Breast epithelium (tissue), 4 donors: ENCODE measurements at places on chromosomes 4 and X. TPM values are rescaled to one million over a fixed set of nuclear protein-coding genes. Genes with fewer than 3 reads are reported as not detected.

DNA sequence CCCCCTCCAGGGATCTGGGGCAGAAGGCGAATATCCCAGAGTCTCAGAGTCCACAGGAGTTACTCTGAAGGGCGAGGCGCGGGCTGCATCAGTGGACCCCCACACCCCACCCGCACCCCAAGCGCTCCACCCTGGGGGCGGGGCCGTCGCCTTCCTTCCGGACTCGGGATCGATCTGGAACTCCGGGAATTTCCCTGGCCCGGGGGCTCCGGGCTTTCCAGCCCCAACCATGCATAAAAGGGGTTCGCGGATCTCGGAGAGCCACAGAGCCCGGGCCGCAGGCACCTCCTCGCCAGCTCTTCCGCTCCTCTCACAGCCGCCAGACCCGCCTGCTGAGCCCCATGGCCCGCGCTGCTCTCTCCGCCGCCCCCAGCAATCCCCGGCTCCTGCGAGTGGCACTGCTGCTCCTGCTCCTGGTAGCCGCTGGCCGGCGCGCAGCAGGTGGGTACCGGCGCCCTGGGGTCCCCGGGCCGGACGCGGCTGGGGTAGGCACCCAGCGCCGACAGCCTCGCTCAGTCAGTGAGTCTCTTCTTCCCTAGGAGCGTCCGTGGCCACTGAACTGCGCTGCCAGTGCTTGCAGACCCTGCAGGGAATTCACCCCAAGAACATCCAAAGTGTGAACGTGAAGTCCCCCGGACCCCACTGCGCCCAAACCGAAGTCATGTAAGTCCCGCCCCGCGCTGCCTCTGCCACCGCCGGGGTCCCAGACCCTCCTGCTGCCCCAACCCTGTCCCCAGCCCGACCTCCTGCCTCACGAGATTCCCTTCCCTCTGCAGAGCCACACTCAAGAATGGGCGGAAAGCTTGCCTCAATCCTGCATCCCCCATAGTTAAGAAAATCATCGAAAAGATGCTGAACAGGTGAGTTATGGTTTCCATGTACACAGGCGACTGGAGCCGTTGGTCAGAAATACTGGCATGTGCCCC, at the start of gene CXCL1:
TSS of gene CXCL1 (plus strand) at position 264 of the 926 bp plus-strand sequence. CDS start at position 342, 78 bp downstream.
- no peak for DNase-seq

DNA sequence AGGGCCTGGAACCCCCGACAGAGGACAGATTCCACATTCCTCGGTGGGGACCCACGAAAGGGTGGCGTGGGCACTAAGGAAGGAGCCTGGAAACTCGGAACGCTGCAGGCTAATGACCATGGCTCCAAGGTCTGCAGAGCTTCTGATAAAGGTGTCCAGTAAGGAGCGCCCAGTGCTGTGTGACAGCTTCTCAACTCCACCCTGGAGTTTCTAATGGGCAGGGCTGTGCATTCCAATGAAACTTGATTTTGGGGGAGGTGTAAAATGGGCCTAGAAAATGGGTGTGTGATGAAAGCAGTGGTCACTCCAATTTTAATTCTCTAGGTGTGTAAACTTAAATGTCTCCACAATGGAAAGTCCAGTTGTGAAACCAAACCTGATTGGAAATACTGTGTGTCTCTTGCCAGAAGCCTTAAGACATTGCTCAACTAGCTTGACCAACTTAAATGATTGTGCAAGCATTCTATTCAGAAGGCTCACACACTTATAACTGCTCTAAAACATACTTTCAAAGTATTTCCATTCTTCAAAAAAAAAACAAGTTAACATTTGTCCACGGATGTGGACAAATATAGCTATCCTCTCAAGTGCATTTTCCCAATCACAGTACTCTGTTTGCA, 52.1 kb downstream of the XAGE2 start:
- no peak for DNase-seq

DNA sequence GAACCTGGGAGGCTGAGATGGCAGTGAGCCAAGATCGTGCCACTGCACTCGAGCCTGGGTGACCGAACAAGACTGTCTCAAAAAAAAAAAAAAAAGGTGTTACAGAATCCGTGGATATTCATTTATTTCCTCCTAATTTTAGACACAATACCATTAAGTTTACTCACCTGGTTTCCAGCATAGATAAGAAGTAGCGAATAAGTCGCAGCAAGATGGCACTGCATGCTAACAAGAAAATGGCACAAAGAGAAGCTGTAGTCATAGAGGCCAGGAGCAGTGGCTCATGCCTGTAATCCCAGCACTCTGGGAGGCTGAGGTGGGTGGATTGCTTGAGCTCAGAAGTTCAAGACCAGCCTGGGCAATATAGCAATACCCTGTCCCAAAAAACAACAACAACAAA, 17.0 kb upstream of the MOB1B start:
- no peak for DNase-seq

GRCh38 chr4:128477540-128477939, 189.9 kb upstream of the PGRMC2 start:
- no peak for DNase-seq

DNA sequence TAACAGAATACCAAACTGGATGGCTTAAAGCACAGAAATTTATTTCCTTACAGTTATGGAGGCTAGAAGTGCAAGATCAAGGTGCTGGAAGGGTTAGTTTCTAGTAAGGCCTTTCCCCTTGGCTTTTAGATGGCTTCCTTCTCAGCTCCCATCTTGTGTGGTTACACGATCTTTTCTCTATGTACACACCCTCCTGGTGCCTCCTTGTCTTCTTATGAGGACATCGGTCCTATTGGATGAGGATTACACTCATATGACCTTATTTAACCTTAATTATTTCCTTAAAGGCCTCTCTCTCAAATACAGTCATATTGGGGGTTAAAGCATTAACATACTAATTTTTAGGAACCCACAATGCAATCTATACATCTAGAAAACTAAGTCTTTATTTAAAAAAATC, 787.9 kb upstream of the GALNTL6 start:
- DNase-seq: no peak

DNA sequence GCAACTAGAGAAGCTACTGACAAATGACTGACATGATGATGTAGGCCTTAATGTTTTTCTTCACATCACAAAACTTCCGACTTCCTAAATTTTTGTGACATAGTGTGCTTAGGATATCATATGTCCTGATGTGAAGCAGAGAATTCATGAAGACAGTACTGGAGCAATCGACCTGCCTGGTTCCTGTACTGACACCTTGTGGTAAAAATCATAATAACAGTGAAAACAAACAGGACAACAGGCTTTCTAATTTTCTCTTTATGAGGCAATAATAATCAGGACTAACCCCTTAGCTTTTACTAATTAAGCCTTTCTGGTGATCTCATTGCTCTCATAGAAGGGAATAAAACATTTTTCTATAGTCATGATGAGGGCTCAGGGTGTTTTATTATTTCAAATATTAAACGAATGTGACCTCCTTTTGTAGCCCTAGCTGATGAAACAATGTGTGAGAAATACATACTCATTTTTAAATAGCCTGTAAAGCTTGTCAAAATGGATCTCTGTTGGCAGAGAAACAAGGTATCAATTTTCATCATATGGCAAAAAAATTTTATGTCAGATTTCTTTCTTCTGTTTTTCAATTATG, 158.4 kb downstream of the TENT5D start:
- no peak for DNase-seq

DNA sequence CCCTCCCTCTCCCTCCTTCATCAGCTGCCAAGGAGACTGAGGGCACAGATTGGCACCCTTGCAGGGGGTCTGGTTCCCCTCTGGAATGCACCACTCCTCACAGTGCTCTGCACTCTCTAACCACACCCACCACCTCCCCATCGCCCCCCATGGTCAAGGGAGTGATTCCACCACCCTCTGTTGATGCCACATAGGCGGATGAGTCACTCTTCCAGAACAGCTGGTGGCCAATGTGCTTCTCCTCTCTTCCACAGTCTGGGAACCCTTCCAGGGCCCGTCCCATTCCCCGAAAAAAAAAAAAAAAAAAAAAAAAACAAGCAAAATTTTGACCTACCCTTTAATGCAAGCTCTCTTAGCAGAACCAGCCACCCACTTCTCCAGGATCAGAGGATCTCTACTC, 341.3 kb upstream of the KLF3 start:
- no peak for DNase-seq

DNA sequence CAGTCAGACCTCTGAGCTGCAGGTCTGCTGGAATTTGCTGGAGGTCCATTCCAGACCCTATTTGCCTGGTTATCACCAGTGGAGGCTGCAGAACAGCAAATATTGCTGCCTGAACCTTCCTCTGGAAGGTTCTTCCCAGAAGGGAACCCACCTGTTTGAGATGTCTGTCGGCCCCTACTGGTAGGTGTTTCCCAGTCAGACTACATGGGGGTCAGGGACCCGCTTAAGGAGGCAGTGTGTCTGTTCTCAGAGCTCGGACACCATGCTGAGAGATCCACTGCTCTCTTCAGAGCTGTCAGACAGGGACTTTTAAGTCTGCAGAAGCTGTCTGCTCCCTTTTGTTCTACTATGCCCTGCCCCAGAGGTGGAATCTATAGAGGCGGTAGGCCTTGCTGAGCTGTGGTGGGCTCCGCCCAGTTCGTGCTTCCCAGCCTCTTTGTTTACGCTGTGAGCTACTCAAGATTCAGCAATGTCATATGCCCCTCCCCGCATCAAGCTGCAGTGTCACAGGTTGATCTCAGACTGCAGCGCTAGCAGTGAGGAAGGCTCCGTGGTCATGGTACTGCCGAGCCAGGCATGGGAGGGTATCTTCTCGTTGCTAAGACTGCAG, 44.1 kb upstream of the KDR start:
- DNase-seq: no peak

GRCh38 chr4:16866974-16867373, 31.5 kb downstream of the LDB2 start:
- no peak for DNase-seq

- DNase-seq: no peak
Measured at GRCh38 chr4:84680956-84681355, 98.0 kb downstream of the CDS1 start.

GRCh38 chr4:89056953-89057398, at the start of gene FAM13A:
TSS of gene FAM13A (minus strand) at chr4:89057185. CDS start at chr4:89056964, 221 bp downstream.
- DNase-seq: peak; percentile 90

- no peak for DNase-seq
Measured at GRCh38 chrX:119190091-119190681, 45.9 kb upstream of the PGRMC1 start.

DNA sequence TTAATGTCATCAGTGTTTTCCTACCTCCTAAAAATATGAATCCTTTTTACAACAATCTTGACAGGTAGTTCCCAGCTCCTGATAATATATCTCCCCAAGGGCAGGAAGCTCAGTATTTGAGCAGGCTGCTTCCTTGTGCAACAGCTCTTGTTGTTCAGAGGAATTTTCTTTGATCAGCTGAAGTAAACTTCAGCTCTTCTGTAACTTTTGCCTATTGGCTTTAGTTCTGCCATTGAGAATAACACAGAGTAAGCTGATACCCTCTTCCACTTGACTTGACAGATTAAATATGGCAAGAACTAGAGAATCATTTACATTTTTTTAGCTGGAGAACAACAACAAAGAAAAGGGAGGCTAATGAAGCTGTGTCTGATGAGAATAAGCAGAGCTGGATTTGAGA, 75.2 kb downstream of the LUZP4 start:
- no peak for DNase-seq

DNA sequence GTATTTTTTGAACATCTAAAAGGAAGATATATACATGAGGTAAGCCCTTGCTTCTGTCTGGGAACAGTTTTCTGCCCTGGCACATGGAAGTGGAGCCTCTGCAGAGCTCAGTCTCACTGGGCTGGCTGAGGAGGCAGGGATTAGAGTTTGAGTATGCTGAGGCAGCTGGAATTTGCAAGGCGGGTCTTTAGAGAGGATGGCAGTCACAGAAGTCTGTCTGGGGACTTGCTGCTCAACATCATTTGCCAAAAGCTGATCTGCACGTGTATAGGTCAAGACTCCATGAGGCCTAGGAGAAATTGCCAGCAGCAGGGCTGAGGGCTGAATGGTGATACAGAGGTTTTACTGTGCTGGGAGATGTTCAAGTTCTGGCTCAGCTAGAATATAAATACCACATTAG, 163.6 kb upstream of the ANK2 start:
- no peak for DNase-seq

GRCh38 chr4:82172186-82172585, 201.6 kb downstream of the HNRNPD start:
- no peak for DNase-seq

GRCh38 chr4:27057662-27058061, 197.0 kb downstream of the STIM2 start:
- DNase-seq: no peak

DNA sequence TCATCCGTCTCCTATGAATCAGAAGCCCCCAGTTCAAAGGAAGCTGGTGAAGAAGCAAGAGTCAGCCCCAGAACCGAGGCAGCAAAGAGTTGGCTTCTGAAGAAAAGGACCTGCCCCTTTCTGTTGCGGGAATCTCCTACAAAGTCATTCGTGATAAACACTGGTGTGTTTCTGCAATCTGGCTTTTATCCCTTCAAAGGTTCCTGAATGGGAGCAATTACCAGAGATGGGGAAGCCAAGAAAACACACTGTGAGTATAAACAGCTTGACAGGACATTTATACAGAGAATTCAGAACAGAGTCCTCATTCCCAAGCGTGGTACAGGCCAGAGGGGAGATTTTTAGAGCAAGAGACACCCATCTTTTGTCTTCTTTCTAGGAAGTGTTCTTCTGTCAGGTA, 226.8 kb upstream of the LNX1 start:
- DNase-seq: no peak

- no peak for DNase-seq
Measured at GRCh38 chr4:140982613-140983340, 150.5 kb downstream of the RNF150 start.

DNA sequence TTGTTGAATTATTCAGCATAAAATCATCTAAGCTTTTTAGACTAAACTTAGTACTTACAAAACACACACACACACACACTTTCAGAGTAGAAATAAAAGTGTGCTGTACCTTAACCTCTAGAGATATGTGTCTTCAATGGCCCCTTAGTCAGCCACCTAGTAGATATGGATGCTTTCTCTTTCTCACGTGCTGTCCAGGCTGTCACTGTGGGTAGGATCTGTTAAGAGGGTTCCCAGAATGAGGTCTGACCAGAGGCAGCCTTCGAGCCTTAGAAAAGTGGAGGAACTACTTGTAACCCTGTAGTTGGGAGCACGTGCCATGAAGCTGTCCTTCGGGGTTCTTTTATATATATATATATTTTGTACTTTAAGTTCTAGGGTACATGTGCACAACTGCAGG, 117.9 kb downstream of the COL4A5 start:
- DNase-seq: no peak

GRCh38 chr4:148958317-148958716, 516.1 kb upstream of the NR3C2 start:
- DNase-seq: no peak

- DNase-seq: no peak
Measured at GRCh38 chrX:136376713-136377112, 76.0 kb downstream of the ADGRG4 start.

- no peak for DNase-seq
Measured at GRCh38 chr4:148735432-148736155, 293.4 kb upstream of the NR3C2 start.

DYNLT3 gene
- 37.5 TPM for total RNA-seq

DUX4 gene
- not detected for total RNA-seq

ZNF157 gene
- total RNA-seq: 0.33 TPM

DCTD gene
- 75.2 TPM for total RNA-seq

FAM133A gene
- total RNA-seq: not detected

SFRP2 gene
- 54.1 TPM for total RNA-seq

SUPT20HL2 gene
- not detected for total RNA-seq

CENPVL3 gene
- not detected for total RNA-seq
